LNCaP clone FGC (cell line): ENCODE measurements at places on chromosomes 4 and X.

DNA sequence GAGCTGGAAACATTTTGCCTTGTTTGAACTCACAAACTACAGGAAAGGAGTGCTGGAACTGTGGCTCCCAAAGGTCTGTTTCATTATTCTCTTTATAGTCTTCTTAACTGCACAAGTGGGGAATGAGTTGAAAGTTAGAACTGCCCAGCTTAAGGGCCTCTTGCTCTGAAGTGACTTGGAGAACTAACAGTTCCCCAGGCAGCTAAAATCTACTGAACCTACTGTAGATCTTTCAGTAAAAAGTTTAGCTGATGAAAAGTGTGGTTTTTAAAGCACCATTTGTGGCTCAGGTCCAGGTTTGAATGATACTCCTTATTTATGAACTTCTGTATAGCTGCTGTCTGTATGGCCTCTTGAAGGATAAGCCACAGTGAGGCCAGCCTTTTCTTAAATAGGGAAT, 353.8 kb downstream of the MAPK10 start:
- no peak for DNase-seq

DNA sequence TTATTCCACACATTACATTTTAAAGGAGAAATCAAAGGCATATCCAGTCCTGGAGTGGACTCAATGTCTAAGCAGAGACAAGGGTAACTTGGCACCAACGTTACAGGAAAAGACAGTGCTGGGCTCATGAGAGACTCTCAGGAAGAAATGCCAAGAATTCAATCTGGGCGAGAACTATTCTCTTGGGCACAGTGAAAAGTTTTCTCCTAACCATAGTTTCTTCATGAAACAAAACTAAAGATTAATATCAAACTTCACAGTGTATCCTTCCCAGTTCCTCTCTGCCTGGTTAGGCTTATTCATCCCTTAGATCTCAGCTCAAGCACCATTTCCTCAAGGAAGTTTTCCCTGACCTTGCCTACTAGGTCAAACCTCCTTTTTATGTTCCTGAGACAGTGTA, 109.4 kb upstream of the TLL1 start:
- DNase-seq, result no peak

- DNase-seq, result no peak
Observed at GRCh38 chr4:8368998-8369397, 71.5 kb downstream of the ACOX3 start.

- no peak for DNase-seq
Observed at GRCh38 chr4:134282680-134283079, 81.1 kb upstream of the PABPC4L start.

DNA sequence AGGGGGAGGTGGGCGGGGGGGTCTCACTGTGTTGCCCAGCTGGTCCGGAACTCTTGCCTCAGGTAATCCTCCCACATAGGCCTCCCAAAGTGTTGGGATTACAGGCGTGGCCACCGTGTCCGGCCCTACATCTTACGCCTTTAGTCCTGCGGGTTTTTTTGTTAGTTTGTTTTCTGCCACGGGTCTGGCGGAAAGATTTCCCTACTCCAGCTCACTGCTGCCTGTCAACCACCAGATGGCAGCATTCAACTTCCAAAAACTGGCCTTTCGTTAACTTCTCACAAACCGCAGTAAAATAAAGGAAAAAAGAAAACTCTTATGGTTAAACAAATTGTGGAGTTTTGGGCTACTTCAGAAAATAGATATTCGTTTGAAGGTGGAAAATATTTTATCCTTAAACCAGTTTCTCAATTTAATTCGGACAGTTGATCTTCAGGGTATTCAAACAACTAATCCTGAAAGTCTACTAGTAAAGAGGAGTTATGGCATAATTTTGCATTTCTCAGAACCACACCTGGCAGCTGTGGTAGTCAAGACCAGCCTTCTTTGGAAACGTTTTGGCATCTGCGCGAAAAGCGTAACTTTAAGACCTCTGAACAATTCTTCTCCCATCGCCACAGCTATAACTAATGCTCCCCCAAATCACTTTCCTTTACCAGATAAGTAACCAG, 41.1 kb downstream of the LUZP4 start:
- DNase-seq, result peak; percentile 18

- DNase-seq, result no peak
Observed at GRCh38 chrX:7787714-7788113, 55.3 kb upstream of the VCX start.

DNA sequence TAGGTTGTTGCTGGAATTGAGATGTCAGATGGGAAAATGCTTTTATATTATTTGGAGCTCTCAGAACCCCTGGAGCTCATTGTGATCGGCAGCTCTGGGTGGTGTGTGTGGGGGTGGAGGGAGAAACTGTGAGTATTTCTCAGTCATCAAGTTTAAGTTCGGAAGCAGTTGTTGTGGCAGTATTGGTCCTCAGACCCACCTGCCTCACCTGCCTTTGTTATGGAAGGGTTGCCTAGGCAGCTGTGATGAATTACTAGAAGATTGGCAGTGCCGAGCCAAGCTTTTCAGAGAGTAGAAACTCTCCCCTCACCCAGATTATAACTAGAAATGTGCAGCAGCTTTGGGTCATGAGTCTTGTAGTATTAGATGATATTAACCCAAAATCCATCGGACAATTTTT, 9.5 kb downstream of the IGSF1 start:
- no peak for DNase-seq

- DNase-seq, result no peak
Observed at GRCh38 chrX:47578692-47579091, 3.5 kb upstream of the TIMP1 start.

DNA sequence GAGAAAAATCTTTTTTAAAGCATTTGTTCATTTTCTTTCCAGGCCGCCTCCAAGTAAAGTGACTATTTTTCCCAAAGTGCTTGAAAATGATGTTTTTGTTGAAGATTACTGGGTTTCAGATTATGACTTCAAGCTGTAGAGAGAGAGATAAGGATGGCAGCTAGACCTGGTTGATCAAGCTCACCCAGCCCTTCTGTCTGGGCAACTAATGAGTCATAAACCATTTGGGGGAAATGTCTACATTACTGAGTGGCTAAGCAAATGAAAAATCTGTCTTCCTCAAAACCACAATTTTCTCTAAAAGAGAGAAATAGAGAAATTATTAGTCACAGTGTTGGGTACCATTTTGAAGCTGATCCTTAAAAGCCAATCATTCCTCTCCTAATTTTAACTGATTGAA, 355.4 kb upstream of the CPEB2 start:
- DNase-seq, result no peak

DNA sequence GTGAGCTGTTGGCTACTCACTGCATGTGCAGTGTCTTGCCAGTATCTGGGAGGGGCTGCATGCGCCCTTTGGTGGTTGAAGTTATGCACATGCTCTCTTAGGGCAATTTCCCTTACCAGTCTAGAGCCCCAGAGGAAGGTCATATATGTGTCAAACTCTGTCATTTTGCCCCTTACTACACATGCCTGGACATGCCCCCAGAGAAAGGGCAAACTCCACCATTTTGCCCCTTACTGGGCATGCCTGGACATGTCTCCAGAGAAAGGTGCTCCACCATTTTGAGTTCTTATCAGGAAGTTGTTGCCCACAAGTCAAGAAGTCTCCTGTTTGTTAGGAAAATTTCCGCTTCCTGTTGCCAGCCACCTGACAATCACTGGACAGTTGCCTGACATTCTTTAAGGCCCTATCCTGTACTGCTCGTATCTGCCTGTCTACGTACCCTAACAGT, 56.4 kb upstream of the PLAC8 start:
- DNase-seq, result no peak

DNA sequence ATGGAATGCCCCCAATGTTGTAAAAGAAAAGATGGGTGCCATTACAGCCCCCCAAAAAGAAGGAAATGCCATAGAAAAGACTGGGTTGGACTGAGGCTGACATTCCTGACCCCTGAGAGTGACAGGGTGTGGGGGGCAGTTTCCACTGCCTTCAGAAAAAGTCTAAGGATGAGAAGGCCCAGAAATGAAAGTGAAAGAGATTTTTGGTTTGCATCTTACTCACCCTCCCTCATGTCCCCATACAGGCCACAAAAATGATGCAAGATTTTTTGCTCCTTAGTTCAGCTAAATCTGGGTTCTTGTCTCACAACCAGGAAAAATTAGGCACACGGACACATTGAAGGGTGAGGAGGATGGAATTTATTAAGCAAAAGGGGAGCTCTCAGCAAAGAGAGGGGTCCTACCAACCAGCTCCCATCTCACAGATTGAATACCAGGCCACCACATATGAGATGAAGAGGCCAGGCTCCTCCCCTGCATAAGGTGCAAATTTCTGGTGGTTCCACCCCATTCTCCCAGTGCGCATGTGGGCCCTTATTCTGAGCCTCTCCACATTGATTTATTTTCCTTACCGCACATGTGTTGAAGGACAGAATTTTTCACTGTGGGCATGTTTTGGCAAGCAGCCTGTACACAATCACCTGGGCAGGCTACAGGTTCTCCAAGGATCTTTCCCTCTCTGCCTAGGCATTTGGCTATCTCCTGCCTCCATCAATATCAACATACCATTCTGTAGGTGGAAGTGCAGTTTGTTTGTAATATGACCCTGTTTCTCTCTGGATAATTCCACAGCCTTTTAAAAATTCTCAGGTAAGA, 18.8 kb downstream of the PPP4R3C start:
- no peak for DNase-seq

- no peak for DNase-seq
Observed at GRCh38 chr4:113673450-113673849, 88.1 kb downstream of the CAMK2D start.

DNA sequence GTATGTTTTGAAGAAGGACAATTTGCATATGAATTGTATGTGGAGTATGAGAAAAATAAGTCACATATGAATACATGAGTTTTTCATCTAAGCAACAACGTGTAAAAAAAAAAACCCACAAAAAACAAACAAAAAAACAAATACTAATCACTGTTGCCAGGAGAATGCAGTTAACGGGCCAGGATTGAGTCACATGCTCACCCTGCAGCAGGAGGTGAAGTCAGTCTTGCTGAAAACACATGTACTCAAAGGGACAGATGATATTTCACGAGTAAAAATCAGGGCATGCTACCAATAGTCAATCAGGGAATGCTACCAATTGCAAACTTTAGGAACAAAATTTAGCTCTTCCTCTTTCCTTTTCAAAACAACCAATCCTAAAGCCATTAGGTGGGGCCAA, 10.4 kb upstream of the DCLK2 start:
- DNase-seq, result no peak

DNA sequence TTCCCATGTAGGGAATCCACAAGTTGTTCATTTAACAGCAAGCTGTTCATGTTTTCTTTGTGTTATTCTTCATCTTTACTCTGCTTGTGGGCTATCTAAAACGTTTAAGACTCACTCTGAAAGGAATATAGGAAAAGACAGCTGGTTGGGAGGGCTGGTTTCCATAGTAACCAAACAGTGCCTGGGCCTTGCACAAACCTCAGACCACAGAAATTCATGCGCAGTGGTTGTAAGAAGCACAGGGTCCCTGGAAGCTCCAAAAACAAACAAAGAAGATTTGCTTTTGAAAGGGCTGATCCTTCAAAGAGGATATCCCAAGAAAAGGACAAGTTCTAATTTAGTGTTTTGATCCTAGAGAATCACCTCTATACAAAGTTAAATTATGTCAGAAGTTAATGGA, 7.8 kb downstream of the SERTM2 start:
- no peak for DNase-seq

- DNase-seq, result no peak
Observed at GRCh38 chrX:102345916-102346315, 93.9 kb downstream of the NXF2B start.

GRCh38 chrX:54044877-54045338, 635 bp upstream of the PHF8 start:
- no peak for DNase-seq

- DNase-seq, result no peak
Observed at GRCh38 chr4:101027721-101028120, 319.6 kb downstream of the PPP3CA start.

DNA sequence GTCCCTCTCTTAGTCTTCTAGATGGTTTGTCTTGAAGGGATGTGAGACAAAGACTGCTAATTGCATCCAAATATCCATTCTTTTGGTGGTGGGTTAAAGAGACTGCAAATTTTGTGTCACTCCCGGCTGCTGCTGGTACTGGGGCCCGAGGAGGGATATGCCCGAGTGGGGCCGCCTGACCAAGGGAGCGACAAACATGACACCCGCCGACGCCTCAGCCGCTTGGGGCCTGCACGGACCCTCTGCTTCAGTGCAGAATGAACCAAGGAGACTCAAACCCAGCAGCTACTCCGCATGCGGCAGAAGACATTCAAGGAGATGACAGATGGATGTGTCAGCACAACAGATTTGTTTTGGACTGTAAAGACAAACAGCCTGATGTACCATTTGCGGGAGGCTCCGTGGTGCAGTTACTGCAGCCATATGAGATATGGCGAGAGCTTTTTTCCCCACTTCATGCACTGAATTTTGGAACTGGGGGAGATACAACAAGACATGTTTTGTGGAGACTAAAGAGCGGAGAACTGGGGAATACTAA, 13.6 kb upstream of the ARX start:
- no peak for DNase-seq

- no peak for DNase-seq
Observed at GRCh38 chr4:133130171-133130570, 18.9 kb upstream of the PCDH10 start.

- no peak for DNase-seq
Observed at GRCh38 chr4:48815483-48815882, 15.4 kb upstream of the OCIAD1 start.

DNA sequence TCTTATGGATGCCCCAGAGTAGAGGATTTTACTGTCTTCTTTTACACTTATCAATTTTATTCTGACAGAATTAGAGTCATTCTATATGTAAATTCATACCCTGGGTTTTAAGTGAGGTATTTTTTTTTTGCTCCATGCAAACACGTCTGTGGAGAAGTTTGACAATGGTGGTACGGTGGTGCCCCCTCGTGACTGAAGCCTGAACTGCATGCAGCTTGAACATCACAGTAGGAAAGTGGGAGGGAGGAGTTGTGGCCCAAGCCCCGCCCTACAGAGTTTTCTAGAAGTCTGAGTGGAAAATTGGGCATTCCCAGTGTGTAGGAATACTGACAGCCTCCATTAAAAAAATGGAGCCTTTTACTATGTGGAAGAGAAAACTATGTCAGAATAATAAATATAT, 73.3 kb upstream of the RAB40AL start:
- peak; percentile 22 for DNase-seq

GRCh38 chr4:182015893-182016292, 227.3 kb upstream of the TENM3 start:
- DNase-seq, result no peak

DNA sequence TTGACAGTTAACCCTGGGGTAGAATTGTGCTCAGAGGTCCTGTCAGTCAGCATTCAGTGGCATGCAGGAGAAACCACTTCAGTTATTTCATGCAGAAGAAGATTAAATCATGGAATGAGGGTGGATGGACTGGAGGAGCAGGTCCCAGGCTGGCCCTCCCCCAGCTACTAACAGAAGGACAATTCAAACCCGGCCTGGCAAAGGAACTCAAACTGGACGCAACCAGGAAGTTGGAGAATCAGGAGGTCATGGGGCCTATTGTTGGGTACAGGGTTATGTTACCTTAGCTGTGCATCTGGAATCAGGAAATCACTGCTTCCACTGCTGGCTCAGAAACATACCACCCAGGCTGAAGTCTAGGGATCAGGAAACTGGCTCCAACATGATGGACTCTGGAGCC, 121.4 kb downstream of the GPAT3 start:
- no peak for DNase-seq
